Aortic smooth muscle cell (primary cell): ENCODE measurements at places on chromosomes 11 and 22. TPM values are rescaled to one million over a fixed set of nuclear protein-coding genes. Genes with fewer than 3 reads are reported as not detected.

ANGPTL5 gene
- total RNA-seq: 0.25 and 0.92 TPM in 2 replicates

ENTHD1 gene
- not detected in 2 replicates for total RNA-seq

BLID gene
- total RNA-seq: 16.6 and 36.6 TPM in 2 replicates

VPREB3 gene
- not detected in 2 replicates for total RNA-seq

SSTR3 gene
- total RNA-seq: not detected in 2 replicates

OR56B4 gene
- total RNA-seq: not detected in 2 replicates

BIRC2 gene
- 53.1 and 55.6 TPM in 2 replicates for total RNA-seq

CYTH4 gene
- 0.06 and 0.40 TPM in 2 replicates for total RNA-seq

P2RY2 gene
- 1.2 and 1.6 TPM in 2 replicates for total RNA-seq

ABTB2 gene
- total RNA-seq: 3.0 and 3.1 TPM in 2 replicates

H19 gene
- 0.37 TPM in 1 of 2 replicates, not detected in the other for total RNA-seq

MCHR1 gene
- total RNA-seq: 0.13 and 0.25 TPM in 2 replicates

MIOX gene
- not detected in 2 replicates for total RNA-seq

MFRP gene
- total RNA-seq: not detected in 2 replicates

RBFOX2 gene
- 153 and 169 TPM in 2 replicates for total RNA-seq

APOA4 gene
- not detected in 2 replicates for total RNA-seq

PNPLA3 gene
- 1.1 and 2.4 TPM in 2 replicates for total RNA-seq

OR6A2 gene
- 0.13 and 0.19 TPM in 2 replicates for total RNA-seq

C11orf87 gene
- total RNA-seq: under 0.01 TPM in 1 of 2 replicates, not detected in the other

FHIP1B gene
- 7.3 and 9.8 TPM in 2 replicates for total RNA-seq

TNKS1BP1 gene
- 57.5 and 73.6 TPM in 2 replicates for total RNA-seq

KDM4D gene
- 0.50 and 0.53 TPM in 2 replicates for total RNA-seq

MICALL1 gene
- 14.9 and 16.8 TPM in 2 replicates for total RNA-seq

DSCAML1 gene
- not detected in 2 replicates for total RNA-seq

OR52I2 gene
- total RNA-seq: not detected in 2 replicates

TMEM121B gene
- total RNA-seq: under 0.01 TPM in 2 replicates

NFAM1 gene
- total RNA-seq: under 0.01 TPM in 1 of 2 replicates, not detected in the other

ZNF214 gene
- 4.7 and 4.8 TPM in 2 replicates for total RNA-seq

SMC1B gene
- total RNA-seq: 0.13 TPM in 1 of 2 replicates, not detected in the other

TUB gene
- 4.4 and 9.1 TPM in 2 replicates for total RNA-seq

SUSD2 gene
- 17.5 and 18.1 TPM in 2 replicates for total RNA-seq

QSER1 gene
- total RNA-seq: 14.1 and 17.9 TPM in 2 replicates

C11orf52 gene
- 0.40 and 1.1 TPM in 2 replicates for total RNA-seq

ALG8 gene
- total RNA-seq: 23.3 and 39.1 TPM in 2 replicates

TSPAN32 gene
- total RNA-seq: 0.25 and 0.26 TPM in 2 replicates

NOX4 gene
- 0.56 and 0.79 TPM in 2 replicates for total RNA-seq
